ENCODE measurements at places on chromosomes 4 and X. TPM values are rescaled to one million over a fixed set of nuclear protein-coding genes. Genes with fewer than 3 reads are reported as not detected.

GRCh38 chr4:86319390-86319789 lies 40.5 kb downstream of the MAPK10 start:
- DNase-seq: no peak

GRCh38 chr4:10006601-10007435 lies 14.5 kb downstream of the SLC2A9 start:
- DNase-seq: no peak

DNA sequence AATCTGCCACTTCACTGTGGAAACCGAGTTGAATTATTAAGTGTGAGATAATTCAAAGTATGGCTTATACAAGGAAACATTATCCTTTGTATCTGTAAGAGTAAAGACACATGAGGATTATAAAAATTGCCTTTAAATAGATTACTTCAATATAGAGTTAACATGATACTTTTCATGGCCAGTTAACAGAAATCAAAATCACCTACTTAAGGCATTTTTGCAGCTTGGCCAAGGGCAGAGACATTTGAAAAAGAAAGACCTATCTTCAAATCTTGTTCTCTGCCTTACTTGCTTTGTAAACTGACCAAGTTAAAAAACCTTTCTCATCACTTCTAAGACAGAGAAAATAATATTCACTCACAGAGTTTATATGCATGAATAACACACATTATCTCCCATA lies 44.9 kb upstream of the GUCY1B1 start:
- DNase-seq: no peak

DNA sequence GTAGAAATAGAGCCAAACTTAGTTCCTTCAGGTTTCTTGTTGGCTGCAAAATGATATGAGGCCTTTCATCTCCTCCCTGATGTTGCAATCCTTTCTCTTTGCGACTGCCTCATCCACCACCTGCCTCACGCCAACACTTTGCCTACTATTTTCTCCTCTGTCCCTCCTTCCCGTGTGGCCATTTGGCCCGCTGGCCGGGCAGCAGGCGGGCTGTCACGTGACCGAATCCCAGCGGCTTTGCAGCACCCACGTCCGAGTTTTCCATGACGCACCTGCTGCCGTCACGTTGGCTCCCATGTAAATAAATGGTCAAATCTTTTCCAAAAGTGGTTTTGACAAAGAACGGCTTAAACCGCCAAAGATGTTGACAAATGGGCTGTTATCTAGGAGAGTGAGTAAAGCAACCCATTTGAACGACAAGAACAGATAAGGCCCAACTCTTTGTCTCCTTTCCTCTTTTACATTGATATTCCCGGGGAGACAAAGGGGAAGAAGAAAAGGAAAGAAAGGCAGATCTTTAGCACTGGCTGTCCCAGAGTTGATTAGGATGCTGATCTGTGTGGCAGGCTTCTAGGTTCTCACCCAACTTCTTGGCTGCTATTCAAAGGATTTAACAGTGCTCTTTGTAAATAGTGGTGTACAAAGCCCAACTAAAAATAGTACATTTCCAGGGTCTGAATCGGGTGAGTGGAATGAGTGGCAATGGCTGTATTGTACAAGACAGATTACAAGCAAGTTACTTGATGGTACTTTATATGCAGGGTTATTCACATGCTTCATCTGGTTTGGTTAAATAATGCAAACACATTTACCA lies 174.2 kb upstream of the JADE1 start:
- no peak for DNase-seq

DNA sequence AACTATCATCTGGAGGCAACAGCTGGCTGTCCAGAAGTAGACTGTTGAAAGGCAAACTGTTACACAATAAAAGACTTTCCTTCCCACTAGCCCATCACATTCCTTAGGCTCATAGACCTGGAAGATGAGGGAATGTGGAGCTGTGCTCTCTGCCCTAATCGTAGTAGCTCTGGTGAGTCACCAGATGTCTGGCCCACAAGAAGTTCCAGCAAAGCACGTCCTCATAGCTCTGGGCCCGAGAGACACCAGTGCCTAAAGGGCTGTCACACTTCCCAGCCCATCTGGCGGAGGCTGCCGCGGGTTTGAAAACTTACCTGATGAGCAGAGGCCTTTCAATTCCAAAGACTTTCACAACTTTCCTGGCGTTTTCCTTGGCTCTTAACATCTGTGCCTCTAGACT lies 81.7 kb upstream of the STOX2 start:
- peak; percentile 85 for DNase-seq

Gene XG
- 5.4 TPM for total RNA-seq

Gene PCDH11X
- 0.60 TPM for total RNA-seq

Gene ERAS
- total RNA-seq: not detected

All from posterior vena cava (tissue), 2 donors.